ENCODE measurements at places on chromosomes 1 and 21.

DNA sequence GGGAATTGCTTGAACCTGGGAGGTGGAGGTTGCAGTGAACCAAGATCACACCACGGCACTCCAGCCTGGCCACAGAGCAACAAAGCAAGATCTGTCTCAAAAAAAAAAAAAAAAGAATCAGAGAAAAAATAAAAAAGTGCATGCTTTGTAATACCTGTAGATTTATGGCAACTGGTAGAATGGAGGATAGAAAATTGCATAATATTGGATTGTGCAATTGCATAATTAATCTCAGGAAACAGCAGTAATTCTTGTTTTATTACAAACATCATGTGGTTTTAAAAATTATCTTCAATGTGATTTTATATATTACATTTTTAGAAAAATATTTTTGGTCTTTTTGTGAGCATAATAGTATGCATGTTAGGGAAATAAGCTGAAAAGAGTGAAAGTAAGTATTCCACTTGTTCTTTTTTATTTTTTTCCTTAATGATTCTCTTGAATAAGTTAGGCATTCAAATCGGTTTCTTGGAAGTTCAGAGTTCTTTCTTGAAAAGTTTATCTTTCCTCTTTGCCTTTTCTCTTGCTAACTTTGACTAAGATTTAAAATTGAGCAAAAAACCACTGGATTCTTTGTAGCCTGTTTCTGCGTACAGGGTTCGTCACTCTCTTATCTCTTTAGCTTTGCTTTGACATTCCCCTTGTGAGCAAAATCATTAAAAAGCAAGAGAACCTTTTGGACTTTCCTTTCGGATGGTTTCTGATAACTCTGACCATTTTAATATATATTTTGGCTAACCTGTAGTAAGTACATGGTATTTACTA lies 127.5 kb upstream of the ADAMTS5 start:
- no peak for DNase-seq

GRCh38 chr1:211788626-211789025 lies 41.9 kb downstream of the LPGAT1 start:
- DNase-seq: no peak

DNA sequence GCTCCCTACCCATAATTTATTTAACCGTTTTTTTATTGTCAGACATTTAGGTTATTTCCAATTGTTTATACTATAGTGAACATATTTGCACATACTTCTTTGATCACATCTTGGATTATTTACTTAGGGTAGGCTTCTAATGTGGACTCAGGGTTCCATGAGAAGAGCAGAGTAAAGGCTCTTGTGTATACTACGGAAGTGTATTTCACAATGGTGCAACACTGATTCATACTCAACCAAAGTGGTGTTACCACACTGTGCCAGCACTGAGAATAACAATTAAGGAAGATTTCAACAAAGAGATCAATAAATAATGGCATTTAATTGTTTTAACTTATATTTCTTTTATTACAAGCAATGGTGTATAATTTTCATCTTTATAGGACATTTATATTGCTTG lies 251.2 kb downstream of the ZNF326 start:
- DNase-seq: no peak

GRCh38 chr1:110308247-110308646 lies 30.9 kb upstream of the RBM15 start:
- DNase-seq: peak; percentile 31

DNA sequence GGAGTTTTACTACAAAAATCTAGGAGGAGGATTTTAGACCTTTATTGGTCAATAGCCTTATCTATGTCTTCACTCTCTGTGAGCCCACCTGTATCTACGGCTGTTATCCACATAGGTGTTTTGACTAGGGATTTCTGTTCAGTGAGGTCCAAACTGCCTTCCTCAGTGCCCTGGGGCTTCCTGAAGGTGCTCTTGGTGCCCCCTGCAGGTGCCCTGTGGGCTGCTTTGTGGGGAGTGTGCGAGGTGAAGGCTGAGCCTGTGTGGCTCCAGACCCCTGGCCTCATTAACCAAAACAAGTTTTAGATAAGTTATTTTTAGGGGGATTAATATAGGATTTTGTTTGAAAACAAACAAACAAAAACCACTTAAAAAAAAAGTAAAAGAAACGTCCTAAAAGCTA lies 122.5 kb downstream of the KIF26B start:
- no peak for DNase-seq

GRCh38 chr1:103541431-103541830 lies 15.9 kb downstream of the RNPC3 start:
- DNase-seq: no peak

DNA sequence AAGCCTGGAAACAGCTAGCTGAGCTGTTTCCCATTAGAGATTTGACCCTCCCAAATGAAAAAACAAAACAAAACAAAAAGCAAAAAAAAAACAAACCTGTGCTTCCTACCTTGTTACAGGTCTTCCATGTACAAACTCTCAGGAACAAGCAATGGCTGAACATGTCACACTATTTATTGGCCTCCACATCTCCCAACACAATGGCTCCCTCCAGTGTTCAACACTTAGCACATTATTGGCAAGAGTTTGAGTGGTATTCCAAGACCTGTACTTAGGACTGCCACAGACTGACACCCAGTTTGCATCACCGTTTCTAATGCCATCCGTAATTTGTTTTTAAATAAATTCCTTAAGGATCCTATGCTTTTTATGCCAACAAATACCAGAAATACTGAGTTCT lies 195.0 kb upstream of the OLFM3 start:
- DNase-seq: no peak

DNA sequence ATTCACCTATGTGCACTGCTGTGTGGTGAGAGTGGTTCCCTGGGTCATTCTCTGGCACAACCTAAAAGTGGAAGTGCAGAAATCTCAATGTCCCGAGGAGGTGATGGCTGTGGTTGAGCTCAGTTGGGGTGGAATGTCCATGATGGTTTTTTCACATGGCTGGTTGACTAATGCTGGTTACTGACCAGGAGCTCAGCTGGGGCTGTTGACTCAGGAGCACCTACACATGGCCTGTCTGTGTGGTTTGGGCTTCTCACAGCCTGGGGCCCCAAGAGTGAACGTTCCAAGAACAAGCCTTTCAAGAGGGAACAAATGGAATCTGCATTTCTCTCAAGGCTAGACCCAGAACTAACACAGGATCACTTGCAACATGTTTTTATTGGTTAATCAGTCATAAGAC lies 6.4 kb upstream of the KANK4 start:
- DNase-seq: peak; percentile 52

DNA sequence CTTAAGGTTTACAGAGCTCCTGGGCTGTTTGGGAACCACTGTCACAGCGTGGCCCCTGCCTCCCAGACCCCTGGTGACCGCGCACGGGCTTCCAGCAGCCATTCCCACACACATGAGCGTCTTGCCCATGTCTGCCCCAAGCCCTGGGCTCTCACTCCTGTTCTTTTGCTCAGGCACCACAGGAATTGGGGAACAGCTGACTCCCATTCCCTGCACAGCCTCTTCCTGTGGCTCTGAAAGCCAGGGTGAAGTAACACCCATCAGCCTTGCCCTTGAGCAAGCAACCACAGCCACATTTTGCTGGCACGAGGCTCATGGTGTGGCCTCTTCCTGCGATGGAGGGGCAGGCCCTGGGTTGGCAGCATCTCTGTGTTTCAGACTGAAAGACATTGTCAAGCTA lies 14.3 kb upstream of the GPR157 start:
- DNase-seq: peak; percentile 85
